NCI-H524 treated with DMSO at 0.1 percent for 48 hours (cell line): ENCODE measurements at places on chromosomes 1 and 21.

GRCh38 chr1:171653796-171654195 lies 1.3 kb upstream of the MYOC start:
- DNase-seq, result no peak

DNA sequence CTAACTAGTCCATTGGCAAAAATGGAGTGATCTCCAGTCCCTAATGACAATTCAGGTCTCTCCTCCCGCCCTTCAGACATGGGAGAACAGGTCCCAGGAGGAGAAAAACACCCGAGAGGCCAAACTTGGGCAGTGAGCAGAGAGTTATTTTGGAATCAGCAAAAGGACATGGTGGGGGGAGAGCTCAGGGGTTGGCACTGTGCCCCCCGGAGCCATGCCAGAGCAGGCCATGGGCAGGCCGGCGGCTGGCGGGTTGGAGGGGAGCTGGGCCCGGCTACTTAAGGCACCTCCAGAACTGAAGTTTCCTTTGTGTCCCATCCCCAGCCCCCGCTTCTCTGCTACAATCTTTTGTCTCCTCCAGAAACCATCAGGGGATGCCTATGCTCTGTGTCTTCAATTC lies 7.1 kb downstream of the LGR6 start:
- no peak for DNase-seq

DNA sequence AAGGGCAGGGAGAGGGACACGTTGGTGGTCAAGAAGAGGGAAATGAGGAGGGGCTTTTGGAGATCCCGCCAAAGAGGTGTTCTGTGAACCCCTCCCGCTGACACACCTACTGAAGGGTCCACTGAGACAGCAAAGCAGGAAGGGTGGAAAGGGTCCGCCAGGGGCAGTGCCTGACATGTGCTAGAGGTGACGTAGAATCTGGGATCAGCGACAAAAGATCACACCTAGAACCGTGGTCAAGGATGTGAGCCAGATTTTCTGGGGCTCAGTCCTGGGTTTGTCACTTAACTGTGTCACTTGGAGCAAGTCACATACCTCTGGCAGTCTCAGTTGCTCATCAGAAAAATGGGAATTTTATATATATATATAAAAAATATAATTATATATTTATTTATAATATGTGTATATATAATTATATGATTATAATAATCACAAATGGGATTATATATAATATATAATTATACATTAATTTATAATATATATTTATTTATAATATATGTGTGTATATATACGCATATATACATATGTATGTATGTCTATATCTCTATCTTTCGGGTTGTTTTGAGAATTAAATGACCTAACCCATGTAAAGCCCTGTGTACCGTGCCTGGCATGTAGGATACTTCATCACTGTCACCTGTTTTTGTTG lies 35.0 kb upstream of the ATP5PO start:
- DNase-seq, result no peak

DNA sequence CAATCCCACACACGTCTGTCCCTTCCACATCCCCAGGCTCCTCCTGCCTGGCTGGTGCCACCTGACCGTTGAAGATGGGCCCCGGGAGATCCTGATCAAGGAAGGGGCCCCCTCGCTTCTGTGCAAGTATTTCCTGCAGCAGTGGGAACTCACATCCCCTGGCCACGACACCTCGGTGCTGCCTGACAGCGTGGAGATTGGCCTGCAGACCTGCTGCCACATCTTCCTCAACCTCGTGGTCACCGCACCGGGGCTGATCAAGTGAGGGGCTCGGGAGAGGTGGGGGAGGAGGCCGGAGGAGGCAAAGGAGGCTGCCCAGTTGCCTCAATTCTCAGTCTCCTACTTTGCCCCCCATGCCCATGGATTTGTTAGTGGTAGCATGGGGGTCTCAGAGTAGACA lies 5.6 kb downstream of the NCDN start:
- no peak for DNase-seq

DNA sequence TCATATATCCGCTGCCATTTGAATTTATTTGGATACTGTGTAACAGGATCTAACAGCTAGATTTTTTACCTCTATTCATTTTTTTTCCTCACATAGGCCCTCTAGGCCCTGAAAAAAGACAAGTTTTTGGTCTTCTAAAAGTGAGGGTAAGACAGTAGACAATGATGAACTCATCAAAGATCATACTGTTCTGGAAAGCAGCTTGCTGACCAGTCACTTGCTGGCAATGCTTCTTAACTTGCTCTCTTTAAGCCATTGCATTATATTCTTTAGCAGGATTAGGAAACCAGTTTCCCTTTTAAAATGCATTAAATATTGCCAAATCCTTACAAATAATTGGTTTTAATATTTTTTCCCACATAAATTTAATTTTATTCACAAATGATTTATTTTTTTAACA lies 65.5 kb downstream of the SYT14 start:
- DNase-seq, result no peak

GRCh38 chr1:203045821-203046594 lies 19.7 kb downstream of the PPFIA4 start:
- DNase-seq, result no peak

GRCh38 chr1:152442765-152443164 lies 28.7 kb upstream of the CRNN start:
- no peak for DNase-seq

GRCh38 chr1:65401612-65402011 lies 18.9 kb upstream of the LEPR start:
- no peak for DNase-seq

DNA sequence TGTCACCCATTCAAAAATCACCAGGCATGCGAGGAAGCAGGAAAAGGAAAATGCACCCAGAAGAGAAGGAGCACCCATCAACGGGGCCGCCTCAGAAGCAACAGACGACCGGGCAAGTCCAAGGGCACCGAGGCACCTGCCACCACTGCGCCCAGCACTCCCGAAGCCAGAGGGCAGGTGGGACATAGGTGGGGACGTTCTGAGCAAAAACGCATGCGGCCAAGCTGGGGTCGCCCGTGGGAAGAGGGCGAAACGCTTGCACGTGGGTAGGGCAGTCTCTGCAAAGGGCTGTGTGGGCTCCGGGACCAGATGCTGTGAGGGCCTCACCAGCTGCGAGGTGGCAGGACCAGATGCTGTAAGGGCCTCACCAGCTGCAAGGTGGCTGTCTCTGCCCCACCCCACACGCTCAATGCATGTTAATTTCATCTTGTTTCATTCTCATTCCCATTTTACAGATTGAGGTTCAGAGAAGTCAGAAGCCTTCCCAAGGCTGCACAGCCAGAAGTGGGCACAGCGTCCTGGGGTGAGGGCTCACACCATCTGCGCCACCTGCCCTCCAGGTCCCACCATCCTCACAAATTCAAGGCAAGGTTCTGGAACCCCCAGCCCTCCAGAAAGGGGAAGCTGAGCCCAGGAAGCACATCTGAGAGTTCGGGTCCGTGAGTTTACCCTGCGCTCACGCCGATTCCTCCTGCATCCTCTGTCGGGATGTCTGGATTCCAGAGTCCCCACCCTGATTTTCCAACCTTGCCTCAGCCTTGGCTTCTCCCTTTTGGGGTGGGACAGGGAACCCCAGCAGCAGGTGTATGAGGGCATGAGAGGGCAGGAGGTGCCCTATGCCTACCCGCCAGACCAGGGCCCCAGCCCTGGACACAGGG lies 8.2 kb upstream of the SAMD11 start:
- DNase-seq, result no peak

GRCh38 chr1:222953585-222953984 lies 138.7 kb downstream of the DISP1 start:
- no peak for DNase-seq

DNA sequence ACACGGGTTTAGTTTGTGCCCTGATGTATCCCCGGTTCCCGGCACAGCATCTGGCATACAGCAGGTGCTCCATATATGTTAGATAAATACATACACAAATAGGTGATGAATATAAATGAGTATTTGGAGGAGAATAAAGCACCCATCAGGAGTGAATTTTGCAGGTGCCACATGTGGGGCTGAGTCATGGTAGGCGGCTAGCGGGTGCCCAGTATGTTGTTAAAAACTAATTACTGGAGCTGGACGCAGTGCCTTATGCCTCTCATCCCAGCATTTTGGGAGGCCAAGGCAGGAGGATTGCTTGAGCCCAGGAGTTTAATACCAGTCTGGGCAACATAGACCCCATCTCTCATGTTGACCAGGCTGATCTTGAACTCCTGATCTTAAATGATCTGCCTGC lies 16.7 kb upstream of the WASF2 start:
- DNase-seq, result no peak

DNA sequence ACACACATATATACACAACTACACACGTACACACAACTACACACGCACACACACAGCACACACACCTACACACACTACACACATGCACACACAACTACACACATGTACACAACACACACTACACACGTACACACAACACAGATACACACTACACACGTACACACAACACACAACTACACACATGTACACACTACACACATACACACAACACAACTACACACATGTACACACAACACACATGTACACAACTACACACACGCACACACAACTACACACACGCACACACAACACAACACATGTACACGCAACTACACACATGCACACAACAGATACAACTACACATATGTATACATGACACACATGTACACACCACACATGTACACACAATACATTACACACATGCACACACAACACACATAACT lies 318.1 kb downstream of the CAMTA1 start:
- DNase-seq, result no peak
